ENCODE measurements at places on chromosomes 2 and 18. TPM values are rescaled to one million over a fixed set of nuclear protein-coding genes. Genes with fewer than 3 reads are reported as not detected.

- no peaks in the 10 kb centered on the region for H3K4me1 ChIP-seq
- H3K27me3 ChIP-seq, result no peaks in the 10 kb centered on the region
- no peak overlapping the region for H3K4me3 ChIP-seq
These were observed 96.8 kb upstream of the CRACDL start for GRCh38 chr2:99032786-99033185.

DNA sequence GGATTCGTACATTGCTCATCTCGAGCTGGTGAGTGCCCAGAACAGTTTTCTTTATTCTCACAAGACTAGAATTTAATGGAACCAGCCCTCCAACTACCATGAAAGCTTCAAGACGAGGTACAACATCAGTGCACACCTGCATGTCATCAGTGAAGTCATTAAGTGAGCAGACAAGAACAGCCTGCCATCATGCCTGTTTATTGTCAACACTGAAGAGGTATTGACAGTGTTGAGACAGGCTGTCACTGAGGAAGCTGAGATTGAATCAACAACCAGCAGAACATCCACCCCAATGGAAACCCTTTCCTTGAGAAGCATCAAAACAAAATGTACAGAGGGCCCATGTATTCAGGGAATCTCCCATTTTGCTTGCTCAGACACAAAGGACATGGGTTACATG is 148.0 kb upstream of the TCF4 start:
- no peak overlapping the region for H3K27ac ChIP-seq
- H3K36me3 ChIP-seq, result no peaks in the 10 kb centered on the region
- no peak overlapping the region for H3K4me3 ChIP-seq
- no peaks in the 10 kb centered on the region for H3K27me3 ChIP-seq
- DNase-seq, result no peak
- no peaks in the 10 kb centered on the region for H3K4me1 ChIP-seq

GRCh38 chr18:62183578-62184195 is 3.2 kb downstream of the PIGN start:
- no peak overlapping the region for H3K4me3 ChIP-seq
- H3K4me1 ChIP-seq, result peaks cover 25% of the 10 kb centered on the region
- DNase-seq, result no peak
- H3K36me3 ChIP-seq, result no peaks in the 10 kb centered on the region
- H3K27ac ChIP-seq, result no peak overlapping the region

ERICH2 gene
- total RNA-seq, result not detected

DIS3L2 gene
- 32.2 TPM for total RNA-seq

RNF149 gene
- total RNA-seq, result 89.4 TPM
